ENCODE measurements at places on chromosomes 3 and 15. TPM values are rescaled to one million over a fixed set of nuclear protein-coding genes. Genes with fewer than 3 reads are reported as not detected.

GRCh38 chr15:88894348-88894818, 961 bp downstream of the HAPLN3 start:
- peak; percentile 54 for DNase-seq
- no peak overlapping the region for H3K27ac ChIP-seq
- peak overlapping the region; percentile 33 for H3K4me3 ChIP-seq
- no peaks in the 10 kb centered on the region for H3K36me3 ChIP-seq
- no peaks in the 10 kb centered on the region for H3K27me3 ChIP-seq

GRCh38 chr3:193701953-193702635, 109.1 kb downstream of the OPA1 start:
- no peak overlapping the region for H3K27ac ChIP-seq
- peaks cover 1% of the 10 kb centered on the region for H3K4me1 ChIP-seq
- H3K4me3 ChIP-seq, result no peak overlapping the region
- H3K27me3 ChIP-seq, result no peaks in the 10 kb centered on the region
- H3K36me3 ChIP-seq, result no peaks in the 10 kb centered on the region
- DNase-seq, result no peak

GRCh38 chr3:72220946-72221345, 436.0 kb upstream of the PROK2 start:
- H3K27ac ChIP-seq, result no peak overlapping the region
- H3K36me3 ChIP-seq, result no peaks in the 10 kb centered on the region
- no peak overlapping the region for H3K4me3 ChIP-seq
- no peaks in the 10 kb centered on the region for H3K27me3 ChIP-seq
- no peak for DNase-seq

DNA sequence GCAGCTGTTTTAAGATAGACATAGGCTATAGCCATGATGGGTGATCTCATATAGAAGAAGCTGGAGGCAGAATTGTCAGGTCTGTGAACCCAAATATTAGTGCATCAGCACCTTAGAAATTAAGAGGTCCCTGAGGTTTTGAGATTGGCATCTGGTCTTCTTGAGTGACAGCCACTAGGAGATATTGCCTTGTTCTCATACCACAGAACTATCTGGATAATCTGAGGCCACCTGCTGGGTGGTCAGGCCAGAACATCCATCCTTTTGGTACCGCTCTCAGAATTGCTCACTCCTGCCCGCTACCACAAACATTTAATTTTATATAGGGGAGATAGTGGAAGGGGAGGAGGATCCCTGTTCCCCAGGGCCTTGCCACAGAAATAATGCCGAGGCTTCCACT, 210.6 kb upstream of the ZPLD1 start:
- no peaks in the 10 kb centered on the region for H3K27me3 ChIP-seq
- no peak overlapping the region for H3K27ac ChIP-seq
- no peak for DNase-seq
- no peak overlapping the region for H3K4me3 ChIP-seq

DNA sequence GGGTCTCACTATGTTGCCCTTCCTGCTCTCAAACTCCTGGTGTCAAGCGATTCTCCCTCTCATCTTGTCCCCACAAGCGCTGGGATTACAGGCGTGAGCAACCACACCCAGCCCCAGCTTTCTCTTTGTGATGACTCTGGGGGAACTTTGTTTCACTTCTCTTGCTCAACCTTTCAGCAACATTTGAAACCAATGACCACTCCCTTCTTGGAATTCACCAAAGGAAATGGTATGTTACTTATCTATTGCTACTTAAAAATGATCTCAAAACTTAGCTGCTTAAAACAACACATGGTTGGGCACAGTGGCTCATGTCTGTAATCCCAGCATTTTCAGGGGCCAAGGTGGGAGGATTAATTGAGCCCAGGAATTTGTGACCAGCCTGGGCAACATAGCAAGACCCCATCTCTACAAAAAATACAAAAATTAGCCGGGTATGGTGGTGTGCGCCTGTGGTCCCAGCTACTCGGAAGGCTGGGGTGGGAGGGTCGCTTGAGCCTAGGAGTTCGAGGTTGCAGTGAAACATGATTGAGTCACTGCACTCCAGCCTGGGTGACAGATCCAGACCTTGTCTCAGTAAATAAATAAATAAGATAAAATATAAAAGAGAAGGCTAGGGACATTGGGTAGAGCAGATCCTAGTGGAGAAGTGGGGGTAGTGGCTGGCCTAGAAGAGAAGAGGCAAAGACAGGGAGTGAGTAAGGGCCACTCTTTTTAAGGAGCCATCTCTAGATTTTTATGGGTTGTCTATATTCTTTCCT, 10.3 kb upstream of the COPG1 start:
- no peaks in the 10 kb centered on the region for H3K36me3 ChIP-seq
- H3K4me1 ChIP-seq, result no peaks in the 10 kb centered on the region
- no peak overlapping the region for H3K27ac ChIP-seq
- H3K4me3 ChIP-seq, result no peak overlapping the region
- no peaks in the 10 kb centered on the region for H3K27me3 ChIP-seq

DNA sequence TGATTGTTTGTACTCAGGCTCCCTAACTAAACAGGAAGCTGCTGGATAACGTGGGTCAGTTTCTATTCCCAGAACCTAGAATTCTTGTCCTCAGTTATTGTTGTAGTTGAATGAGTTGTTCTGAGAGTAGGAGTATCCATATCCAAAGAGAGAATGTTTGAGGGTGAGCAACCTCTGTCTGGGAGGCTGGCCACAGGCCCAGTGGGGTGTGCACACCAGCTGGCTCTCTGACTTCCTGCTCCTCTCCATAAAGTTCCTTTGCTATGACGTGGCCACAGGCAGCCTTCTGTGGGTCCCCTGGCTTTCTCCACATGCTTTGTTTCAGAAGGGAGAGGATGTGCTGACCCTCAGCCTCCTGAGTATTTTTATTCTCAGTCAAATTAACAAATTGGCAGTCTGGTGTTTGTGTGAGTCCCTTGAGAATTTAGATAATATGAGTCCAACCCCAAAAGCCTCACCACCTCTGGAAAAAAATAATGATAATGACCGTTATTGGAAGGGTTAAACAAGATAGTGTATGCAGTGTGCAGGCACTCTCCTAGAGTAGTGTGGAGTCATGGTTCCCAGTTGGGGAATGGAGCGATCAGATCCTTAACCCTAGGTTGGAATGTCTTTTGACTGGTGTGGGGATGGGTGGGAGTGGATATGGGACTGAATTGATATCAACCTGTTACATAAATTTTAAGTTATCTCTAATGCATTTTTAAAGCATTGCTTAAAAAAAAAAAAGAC, 47.6 kb upstream of the MED12L start:
- peaks cover 4% of the 10 kb centered on the region for H3K4me1 ChIP-seq
- H3K27ac ChIP-seq, result no peak overlapping the region
- H3K27me3 ChIP-seq, result no peaks in the 10 kb centered on the region
- H3K36me3 ChIP-seq, result no peaks in the 10 kb centered on the region
- peak; percentile 72 for DNase-seq
- no peak overlapping the region for H3K4me3 ChIP-seq

DNA sequence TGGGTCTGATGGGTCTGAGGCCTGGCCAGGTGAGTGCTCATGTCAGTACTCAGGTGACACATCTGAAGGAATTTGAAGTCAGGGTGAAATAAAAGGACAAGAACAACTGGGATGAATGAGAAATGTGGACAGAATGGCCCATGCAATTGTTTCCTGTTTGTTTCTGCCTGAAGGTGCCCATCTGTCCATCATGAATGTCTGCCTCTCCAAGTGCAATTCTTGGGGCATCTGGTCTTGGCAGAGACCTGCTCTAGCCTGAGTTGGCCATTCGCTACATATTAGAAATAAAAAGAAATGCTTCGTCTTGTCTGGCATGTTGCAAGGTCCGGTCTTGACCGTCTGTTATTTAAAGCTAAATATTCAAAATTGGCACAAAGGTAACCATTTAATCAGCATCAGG, 142.0 kb upstream of the AGBL1 start:
- H3K27ac ChIP-seq, result no peak overlapping the region
- H3K27me3 ChIP-seq, result no peaks in the 10 kb centered on the region
- H3K4me1 ChIP-seq, result no peaks in the 10 kb centered on the region
- H3K4me3 ChIP-seq, result no peak overlapping the region
- DNase-seq, result no peak

DNA sequence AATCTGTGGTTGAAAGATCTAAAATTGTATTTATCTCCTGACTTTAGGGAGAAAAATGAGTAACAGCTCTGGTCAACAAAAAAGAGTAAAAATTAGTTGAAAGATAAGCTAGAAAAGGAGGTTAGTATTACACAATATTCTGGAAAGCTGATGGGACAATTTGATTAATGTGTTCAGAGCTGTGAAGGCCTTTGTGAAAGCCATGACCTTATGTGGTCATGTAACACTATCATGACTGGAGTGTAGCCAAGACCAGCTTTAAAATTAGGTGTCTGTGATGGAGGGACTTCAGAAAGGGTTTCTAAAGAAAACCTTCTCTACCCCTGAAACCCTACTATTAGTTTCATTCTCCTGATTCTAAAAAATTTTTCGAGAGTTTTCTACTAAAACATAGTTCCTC, 127.2 kb downstream of the NFKBIZ start:
- H3K4me1 ChIP-seq, result no peaks in the 10 kb centered on the region
- no peak for DNase-seq
- no peaks in the 10 kb centered on the region for H3K27me3 ChIP-seq

DNA sequence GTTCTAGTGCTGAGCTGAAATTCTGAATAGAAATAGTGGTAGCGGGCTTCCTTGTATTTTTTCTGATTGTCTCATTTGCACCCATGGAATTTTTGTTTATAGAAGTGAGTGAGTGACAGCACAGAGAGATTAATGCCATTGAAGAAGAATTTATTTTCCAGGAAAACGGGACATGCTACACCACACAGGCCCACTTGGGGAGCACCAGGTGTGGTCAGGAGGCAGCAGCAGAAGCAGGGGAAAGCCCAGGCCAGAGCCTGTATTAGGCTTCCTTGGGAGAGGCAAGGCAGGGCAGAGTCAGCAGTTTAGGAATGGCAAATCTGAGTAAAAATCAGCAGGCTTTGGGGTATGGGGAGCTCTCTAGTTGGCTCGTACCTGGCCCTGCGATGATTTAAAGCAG, 88.4 kb upstream of the ATP11B start:
- no peak overlapping the region for H3K4me3 ChIP-seq
- no peaks in the 10 kb centered on the region for H3K4me1 ChIP-seq
- no peaks in the 10 kb centered on the region for H3K36me3 ChIP-seq
- no peak overlapping the region for H3K27ac ChIP-seq
- no peaks in the 10 kb centered on the region for H3K27me3 ChIP-seq

- H3K36me3 ChIP-seq, result no peaks in the 10 kb centered on the region
- H3K4me3 ChIP-seq, result peak overlapping the region; percentile 59
- peak overlapping the region; percentile 79 for H3K27ac ChIP-seq
- peaks cover 6% of the 10 kb centered on the region for H3K4me1 ChIP-seq
- H3K27me3 ChIP-seq, result no peaks in the 10 kb centered on the region
These were observed 1.6 kb upstream of the PPM1L start for GRCh38 chr3:160754371-160754854.

- no peaks in the 10 kb centered on the region for H3K27me3 ChIP-seq
- H3K4me1 ChIP-seq, result no peaks in the 10 kb centered on the region
- no peak for DNase-seq
- no peak overlapping the region for H3K4me3 ChIP-seq
These were observed 125.4 kb upstream of the SPATA16 start for GRCh38 chr3:173266441-173266840.

GRCh38 chr15:28917791-28918140, 32.0 kb downstream of the APBA2 start:
- H3K27me3 ChIP-seq, result no peaks in the 10 kb centered on the region
- H3K27ac ChIP-seq, result no peak overlapping the region
- no peaks in the 10 kb centered on the region for H3K4me1 ChIP-seq

- no peak overlapping the region for H3K27ac ChIP-seq
- no peak overlapping the region for H3K4me3 ChIP-seq
- no peak for DNase-seq
- H3K27me3 ChIP-seq, result no peaks in the 10 kb centered on the region
These were observed 18.4 kb downstream of the CA12 start for GRCh38 chr15:63363292-63363691.

GRCh38 chr3:66317750-66318376, 97.1 kb downstream of the SLC25A26 start:
- H3K4me1 ChIP-seq, result no peaks in the 10 kb centered on the region
- H3K27ac ChIP-seq, result no peak overlapping the region
- H3K4me3 ChIP-seq, result no peak overlapping the region

DNA sequence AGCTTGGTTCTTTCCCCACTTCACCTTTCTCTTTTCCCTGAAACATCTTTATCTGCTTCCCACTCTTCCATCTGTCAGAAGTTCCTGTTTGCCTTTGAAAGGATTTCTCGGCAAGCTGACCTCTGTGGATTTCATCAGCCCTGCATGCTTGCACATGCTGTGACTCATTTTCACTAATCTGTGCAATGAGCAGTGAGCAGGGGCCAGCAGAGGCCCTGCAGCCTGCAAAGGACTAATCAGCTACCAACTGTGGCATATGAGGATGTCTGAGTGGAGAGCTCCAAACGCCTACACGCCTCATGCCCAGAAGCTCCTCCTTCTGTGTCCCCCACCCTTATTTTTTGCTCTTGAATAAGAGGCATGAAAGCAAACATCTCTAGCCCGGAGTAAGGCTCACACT, 333.0 kb upstream of the SEMA6D start:
- peak; percentile 39 for DNase-seq
- H3K27me3 ChIP-seq, result no peaks in the 10 kb centered on the region
- no peak overlapping the region for H3K4me3 ChIP-seq
- H3K36me3 ChIP-seq, result no peaks in the 10 kb centered on the region
- peaks cover 3% of the 10 kb centered on the region for H3K4me1 ChIP-seq

DNA sequence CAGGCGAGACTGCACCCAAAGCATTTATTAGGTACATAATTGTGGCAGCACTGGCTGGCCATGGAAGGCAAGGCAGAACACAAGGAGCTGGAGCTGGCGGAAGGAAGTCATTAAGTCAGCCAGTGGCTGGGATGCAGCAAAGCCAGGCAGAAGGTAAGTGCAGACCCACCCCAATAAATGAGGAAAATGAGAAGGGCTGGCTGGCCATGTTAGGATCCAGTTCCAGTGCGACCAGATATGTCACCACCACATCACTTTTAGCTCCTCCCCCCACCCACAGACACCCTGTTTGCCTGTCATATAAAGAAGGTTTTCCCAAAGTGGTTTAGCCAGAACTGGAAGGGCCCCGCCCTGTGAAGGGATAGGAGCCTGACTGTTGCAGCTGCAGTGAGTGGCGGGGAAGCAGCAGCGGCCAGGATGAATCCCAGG, at the start of gene FURIN:
Gene FURIN (plus strand): TSS at position 328 of the 429 bp plus-strand sequence. CDS start 7,153 bp downstream, outside the sequence.
- no peak for DNase-seq
- H3K27me3 ChIP-seq, result no peaks in the 10 kb centered on the region
- no peaks in the 10 kb centered on the region for H3K36me3 ChIP-seq
- no peak within 1 kb of the TSS for H3K4me3 ChIP-seq

DNA sequence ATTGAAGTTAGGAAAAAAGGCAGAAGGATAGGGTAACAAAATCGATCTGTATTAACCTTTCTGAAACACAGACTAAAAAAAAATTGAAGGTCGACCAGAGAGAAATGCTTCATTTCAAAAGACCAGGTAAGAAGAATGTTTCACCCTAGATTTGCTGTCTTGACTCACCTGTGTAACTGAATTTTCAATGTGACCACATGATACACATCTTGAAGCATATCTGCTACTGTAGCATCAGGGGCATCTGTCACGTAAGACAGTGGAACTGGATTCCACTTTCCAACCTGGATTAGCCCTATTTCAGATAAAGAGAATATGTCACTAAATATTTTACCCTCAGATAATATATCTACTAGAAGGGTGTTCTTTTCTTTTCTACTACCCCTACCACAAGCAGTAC, 9.3 kb downstream of the SATB1 start:
- H3K4me1 ChIP-seq, result no peaks in the 10 kb centered on the region
- DNase-seq, result no peak
- no peak overlapping the region for H3K27ac ChIP-seq

- H3K27ac ChIP-seq, result no peak overlapping the region
- H3K27me3 ChIP-seq, result no peaks in the 10 kb centered on the region
- no peak overlapping the region for H3K4me3 ChIP-seq
- no peak for DNase-seq
- H3K36me3 ChIP-seq, result no peaks in the 10 kb centered on the region
These were observed 88.6 kb downstream of the SLCO3A1 start for GRCh38 chr15:91941871-91942658.

ACAN gene
- total RNA-seq, result not detected

GOLGA8G gene
- not detected for total RNA-seq

GP9 gene
- not detected for total RNA-seq

TAGLN3 gene
- total RNA-seq, result not detected

OXTR gene
- 7.5 TPM for total RNA-seq

NDUFB5 gene
- total RNA-seq, result 67.5 TPM
